T-helper 1 cell (primary cell): ENCODE measurements at places on chromosomes 5 and 9.

DNA sequence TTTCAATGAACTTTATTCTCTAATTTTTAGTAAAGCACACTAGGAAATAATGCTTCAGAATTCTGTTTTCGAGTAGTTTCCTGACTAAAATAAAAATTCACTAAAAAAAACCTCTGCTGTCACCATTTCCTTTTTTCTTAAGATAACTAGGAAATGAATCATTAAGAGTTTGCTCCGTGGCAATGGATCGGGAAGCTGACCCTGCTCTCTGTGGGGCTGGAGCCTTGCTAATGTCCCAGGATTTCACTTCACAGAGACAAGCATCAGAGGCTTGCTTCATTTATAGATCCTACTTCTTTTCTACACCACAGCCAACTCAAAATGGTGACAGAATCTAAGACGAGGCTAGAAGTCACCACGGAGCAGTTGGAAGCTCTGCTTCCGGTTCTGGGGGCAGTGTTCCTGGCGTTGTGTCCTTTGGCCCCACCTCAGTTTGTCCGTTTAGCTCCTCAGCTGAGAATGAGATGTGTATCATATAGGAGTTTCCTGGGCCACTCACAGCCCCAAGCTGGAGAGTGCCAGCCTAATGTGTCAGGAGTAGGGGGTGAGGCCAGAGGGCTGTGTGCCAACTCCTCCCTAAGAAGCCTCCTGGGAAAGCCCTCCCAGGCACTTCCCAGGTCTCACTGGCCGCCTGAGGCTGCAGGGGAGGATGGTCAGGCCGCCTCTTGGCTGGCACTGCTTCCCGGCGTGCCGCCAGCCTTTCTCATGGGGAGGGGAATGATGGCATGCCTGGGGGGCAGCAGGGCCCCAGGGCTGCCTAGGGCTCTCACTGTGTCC is 19.6 kb downstream of the TENT4A start:
- DNase-seq = no peak

GRCh38 chr5:65037831-65038815 is 269.4 kb downstream of the CWC27 start:
- no peak for DNase-seq

GRCh38 chr5:76460104-76460503 is 57.0 kb downstream of the IQGAP2 start:
- DNase-seq = no peak

DNA sequence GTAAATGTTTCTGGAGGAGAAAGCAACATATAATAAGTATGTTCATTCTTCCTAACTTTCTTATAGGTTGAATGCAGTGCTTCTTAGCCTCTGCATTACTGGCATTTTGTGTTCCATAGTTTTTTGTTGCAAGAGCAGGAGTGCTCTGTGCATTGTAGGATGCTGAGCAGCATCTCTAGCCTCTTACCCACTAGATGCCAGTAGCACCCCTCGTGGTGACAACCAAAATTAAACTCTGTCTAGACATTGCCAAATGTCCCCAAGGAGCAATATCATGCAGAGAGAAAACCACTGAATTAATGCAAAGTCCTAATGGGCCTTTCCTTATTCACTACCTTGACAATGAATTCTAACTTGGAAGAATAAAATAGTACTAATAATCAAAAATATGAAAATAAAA is 147.0 kb downstream of the GLIS3 start:
- no peak for DNase-seq

- no peak for DNase-seq
These were observed 136.2 kb downstream of the TARS1 start for GRCh38 chr5:33576726-33577590.

DNA sequence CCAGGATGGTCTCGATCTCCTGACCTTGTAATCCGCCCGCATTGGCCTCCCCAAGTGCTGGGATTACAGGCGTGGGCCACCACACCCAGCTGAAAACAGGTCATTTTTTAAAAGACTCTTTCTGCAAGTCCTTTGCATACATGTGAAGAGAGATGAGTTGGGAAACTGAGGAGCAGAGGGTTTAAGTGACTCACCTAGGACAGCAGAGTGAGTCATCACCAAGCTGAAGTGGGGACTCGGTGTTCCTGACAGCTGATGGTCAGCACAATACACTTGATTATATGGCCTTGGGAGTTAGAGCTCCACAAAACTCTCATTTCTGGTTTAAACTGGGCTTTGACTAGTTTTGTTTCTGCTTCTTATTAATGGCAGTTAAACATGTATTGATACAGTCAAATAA is 38.1 kb upstream of the SSBP2 start:
- no peak for DNase-seq

- DNase-seq = no peak
These were observed 86.5 kb upstream of the PRLR start for GRCh38 chr5:35316611-35317274.

DNA sequence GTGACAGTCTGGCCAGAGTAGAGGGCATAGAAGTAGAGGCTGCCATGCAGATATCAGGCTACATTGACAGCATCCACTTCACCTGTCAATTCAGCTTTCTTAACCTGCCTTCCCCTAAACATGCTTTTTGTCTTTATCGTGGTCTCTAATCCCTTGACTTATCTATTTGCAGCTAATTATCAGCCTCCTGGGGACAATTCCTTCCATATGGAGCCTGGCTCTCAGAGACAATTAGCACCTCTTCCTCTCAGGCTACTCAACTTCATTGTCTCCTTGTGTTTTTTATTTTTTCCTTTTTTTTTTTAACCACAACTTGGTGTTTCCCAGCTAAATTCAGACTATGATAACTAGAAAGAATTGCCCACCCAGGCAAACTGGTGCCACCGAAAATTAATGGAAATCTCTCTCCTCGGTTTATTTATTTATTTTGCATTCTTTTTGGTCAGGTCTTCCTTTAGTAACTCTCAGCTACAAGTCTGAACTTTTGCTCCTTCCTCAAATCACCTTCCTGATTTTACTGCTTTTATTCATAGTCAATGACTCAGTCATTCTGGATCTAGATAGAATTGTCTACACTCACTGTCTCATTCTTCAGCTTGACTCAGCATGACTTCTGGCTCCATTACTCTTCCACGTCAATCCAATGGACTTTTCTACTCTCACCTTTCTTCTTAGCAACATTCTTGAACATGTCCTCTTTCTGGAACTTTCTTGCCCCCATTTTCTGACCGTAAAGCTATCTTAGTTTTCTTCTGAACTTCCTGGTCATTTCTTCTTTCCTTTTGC is 63.0 kb upstream of the BASP1 start:
- no peak for DNase-seq

- no peak for DNase-seq
These were observed 36.7 kb downstream of the CNTLN start for GRCh38 chr9:17171309-17172094.

DNA sequence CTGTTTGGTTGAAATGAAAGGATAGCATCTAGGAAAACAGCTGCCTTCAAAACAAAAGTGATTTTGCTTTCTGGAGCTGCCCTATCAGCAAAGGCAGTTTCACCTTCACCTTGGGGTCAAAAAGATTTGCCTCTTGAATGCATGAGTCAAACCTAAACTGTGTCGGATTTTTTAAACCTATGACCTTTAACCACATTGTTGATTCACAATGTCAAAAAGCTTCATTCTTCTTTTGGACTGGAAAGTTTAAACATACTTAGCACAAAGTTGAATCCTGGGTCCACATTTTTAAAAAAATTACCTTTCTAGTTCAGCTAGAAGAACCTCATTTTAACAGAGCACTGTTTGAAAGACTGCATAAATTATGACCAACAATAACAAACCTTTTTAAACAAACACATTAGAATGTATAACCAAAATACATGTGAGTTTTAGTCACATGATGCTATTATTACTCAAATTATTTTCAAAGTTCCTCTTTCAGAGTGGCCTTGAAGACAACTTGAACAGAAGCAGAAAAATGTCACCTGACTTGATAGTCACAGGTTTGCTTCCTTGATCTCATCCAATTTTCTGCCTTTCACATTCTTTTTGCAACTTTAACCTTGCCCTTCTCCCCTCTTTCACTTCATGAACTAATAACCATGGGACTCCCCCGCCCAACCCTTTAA is 109.7 kb upstream of the LHFPL2 start:
- DNase-seq = no peak

- no peak for DNase-seq
These were observed 1.6 kb upstream of the TXN start for GRCh38 chr9:110257956-110258355.

DNA sequence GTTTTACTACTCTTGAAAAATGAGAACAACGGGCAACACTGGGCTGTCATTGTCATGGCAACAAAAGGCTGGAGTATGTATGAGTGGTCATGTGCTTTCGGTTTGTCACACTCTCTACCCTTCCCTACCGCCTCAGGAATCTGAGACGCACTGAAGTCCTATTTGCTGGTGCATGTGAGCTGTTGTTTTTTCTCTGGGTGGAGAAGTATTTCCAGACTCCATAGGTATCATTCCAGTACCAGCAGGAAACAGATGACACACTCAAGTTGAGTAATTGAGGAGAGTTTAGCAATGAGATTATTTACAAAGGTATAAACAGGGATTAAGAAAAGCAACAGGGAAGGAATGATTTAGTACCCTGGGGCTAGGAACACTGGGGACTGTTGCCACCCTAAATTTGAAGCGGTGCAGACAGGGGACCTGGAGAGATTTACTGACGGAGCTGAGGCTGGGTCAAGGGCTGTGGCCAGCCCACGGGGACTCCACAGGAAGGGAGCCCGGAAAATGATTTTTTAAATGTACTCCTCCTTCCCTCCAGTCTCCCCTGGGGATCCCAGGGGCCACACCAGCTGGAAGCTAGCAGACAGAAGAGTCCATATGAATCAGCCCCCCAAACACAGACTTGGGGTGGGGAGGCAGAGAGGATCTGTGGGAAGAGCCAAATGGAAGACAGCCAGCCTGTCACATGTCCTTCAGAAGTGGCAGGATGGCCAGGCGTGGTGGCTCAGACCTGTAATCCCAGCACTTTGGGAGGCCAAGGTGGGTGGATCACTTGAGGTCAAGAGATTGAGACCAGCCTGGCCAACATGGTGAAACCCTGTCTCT is 13.2 kb upstream of the ZBTB43 start:
- DNase-seq = no peak

DNA sequence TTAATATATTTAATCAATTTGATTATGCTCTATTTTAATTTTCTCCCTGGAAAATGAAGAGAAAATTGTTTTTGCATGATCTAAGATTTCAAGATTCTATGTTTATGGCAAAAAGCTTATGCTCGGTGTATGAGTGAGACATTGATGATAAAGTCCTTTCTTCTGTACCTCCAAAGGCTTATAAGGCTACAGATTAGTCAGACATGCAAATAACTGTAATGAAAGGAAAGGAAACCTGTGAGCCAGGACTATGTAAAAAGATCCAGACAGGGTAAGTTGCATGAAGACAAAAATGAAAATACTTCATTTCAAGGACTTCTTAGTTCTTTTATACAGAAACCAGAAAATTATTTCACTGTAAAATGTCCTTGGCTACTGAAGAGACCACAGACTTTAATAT is 52.2 kb upstream of the EDIL3 start:
- DNase-seq = no peak

DNA sequence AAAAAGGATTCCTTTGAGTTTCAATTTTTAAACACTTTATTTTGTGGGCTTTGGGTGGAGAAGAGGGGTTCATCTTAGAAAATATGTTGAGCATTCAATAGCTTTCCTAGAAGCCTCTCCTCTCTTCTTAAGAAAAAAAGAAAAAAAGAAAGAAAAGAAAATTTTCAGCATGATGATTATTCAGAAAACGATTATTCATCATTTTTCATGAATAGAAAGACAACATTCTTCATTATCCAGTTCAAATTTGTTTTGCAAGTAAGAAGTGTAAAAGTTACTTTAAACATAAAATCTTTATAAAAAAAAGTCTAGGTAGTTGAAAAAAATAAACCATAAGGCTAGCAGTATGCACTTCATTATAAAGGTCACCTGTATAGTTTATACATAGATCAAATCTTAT is 636.5 kb downstream of the IRX1 start:
- DNase-seq = no peak

DNA sequence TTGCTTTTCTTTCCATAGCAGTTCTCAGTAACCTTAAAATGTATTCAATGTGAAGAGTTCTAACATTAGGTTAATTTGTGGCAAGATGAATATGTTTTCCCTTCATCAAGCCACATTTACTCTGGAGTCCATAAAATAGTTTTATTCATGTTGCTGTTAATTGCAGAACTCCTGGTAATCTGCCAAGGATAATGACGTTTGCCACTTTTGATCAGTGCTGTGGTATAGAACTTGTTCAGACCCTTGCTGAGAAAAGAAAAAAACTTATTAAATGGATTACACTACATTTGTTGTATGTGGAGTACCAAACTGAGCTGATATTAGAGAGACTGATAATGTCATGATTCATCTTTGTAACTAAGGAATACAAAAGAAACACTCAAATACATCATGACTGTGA is 212.4 kb upstream of the DMAC1 start:
- no peak for DNase-seq
